Stimulated activated CD4-positive, alpha-beta T cell treated with anti-CD3 and anti-CD28 coated beads, Interleukin-1b, Interleukin-23, amount 100 ng/mL, for 1 hour (primary cell): ENCODE measurements at places on chromosomes 12 and 14.

DNA sequence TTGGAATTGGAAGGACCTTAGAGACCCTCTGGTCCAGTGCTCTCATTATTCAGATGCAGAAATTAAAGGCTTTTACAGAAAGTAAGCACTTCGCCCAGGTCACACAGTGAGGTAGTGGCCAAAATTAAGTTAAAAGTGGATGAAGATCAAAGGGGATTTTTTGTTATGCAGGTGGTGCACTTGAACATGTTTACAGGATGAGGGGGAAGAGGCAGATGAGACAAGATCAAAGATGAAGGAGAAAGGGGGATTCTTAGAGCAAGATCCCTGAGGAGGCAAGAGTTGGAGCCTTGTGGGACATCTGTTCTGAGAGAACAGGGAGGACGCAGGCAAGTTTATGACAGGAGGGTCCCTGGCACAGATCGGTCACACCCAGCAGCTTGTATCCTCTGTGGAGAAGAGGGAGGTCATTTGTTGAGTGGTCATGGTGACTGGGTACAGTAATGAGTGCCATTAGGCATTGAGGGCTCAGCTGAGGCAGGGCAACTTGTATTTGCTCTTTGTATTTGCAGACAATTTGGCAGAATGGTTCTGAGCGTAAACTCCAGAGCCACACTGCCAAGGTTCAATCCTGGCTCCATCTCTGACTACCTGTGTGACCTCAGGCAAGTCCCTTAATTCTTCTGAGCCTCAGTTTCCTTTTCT, 84.0 kb downstream of the BORCS5 start:
- no peak for DNase-seq

DNA sequence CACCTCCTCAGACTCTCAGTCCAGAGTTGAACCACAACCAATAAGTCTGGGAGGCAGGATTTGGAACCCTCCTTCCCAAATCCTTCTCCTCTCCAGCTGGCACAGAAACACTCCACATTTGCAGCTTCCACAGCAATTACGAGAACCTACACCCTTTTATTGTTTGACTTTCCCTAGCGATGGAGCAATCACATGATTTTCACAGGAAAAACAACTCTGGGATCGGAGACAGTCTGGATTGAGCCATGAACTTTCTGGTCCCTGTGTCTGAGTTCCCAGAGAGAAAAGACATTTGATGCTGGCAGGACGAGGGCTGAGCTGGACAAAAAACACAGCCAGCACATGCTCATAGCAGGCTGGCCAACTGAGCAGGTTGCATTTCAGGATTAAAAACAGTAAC, 49.0 kb upstream of the STON2 start:
- DNase-seq: no peak

DNA sequence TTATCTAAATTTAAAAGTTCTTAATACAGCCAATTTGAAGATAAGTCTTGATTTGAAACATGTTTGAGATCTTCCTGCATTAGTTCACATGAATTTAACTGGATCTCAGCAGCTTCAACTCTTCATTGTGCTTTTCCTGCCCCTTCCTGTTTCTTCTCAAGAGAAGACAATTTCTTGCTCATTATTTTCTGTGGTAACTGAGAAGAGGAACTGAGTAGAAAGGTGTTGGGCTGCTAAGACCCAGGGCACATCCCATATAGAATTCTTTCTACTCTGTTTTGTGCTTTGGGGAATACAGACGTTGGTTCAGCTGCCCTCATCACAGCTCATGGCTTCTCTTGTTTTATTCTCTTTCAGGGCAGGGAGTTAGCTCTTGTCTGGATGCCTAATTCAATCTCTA, 110.2 kb downstream of the SNAPC1 start:
- no peak for DNase-seq

DNA sequence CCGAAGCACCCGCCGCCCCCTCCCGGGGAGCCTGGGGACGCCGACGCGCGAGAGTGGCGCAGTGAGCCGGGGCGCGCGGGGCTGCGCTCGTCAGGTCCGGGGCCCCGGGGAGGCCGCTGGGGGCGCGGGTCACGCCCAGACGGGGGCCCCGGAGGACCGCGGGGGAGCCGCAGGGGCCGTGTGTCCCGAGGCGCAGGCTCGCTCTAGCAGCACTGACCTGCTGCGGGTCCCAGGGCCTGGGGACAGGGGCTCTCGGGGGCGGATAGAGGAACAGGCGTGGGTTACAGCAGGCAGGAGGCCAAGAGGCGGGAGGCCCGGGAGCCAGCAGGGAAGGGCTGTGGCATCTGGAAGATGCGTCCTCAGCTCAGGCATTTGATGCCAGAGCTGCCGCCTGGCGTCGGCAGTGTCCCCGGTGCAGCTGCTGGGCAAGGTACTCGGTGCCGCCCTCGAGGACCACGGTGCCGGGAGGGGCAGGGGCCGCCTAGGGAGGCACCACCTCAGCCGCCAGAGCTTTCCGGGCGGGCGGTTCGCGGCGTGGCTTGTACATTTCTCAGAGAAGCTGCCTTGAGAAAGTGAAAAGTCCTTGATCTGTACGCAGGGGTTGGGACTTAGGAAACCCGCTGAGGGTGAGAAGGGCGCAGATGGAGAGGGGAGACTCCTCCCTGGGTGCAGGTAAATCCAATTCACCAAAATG, 1.2 kb downstream of the WNT5B start:
- DNase-seq: no peak

GRCh38 chr14:100777818-100778525, 47.9 kb upstream of the MEG3 start:
- no peak for DNase-seq
